Activated T-helper 2 cell treated with anti-CD3 and anti-CD28 coated beads, Interferon-gamma antibody, Interleukin-2, Interleukin-4, amounts not matched to agents 10 μg/mL and 5 μg/mL and 100 μg/mL, durations not matched to agents 14 hours and 24 hours and 36 hours (primary cell): ENCODE measurements at places on chromosomes 12 and 14. TPM values are rescaled to one million over a fixed set of nuclear protein-coding genes. Genes with fewer than 3 reads are reported as not detected.

DNA sequence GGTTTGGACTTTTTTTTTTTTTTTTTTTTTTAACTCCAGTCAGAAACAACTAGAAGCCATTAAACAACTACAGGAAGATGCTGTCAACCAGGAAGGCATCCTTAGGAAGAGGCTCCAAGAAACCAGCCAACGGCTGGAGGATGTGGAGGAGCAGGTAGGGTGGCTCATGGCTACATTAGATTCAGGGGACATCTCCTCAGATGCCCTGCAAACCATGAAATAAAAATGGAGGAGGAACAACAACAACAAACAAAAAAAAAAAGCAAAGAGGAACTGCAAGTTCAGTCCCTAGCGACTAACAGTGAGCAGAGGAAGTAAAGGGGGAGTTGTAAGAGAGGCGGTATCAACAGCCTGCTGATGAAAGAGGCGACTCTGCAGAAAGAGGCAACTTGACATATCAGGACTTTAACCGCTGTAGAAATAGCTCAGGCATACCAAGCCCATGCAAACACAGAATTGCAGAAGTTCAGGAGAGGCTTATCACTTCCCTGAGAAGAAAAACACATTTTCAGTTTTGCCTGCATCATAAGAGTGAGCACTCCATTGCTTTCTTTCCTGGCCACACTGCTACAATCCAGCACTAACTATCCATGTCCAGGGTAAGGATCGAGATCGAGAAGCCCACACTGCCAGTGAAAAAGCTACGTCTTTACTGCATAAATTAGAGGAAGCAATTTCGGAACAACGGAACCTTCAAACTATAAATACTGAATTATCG, 103.5 kb upstream of the BCAT1 start:
- peaks cover 45% of the 10 kb centered on the region for H3K4me1 ChIP-seq
- H3K27ac ChIP-seq, result peak overlapping the region; percentile 100
- H3K36me3 ChIP-seq, result no peaks in the 10 kb centered on the region
- H3K27me3 ChIP-seq, result peaks cover 3% of the 10 kb centered on the region

GRCh38 chr14:60169722-60170121, 4.5 kb upstream of the DHRS7 start:
- no peak overlapping the region for H3K27ac ChIP-seq
- peaks cover under 1% of the 10 kb centered on the region for H3K36me3 ChIP-seq
- peaks cover 13% of the 10 kb centered on the region for H3K4me1 ChIP-seq
- DNase-seq, result no peak

DNA sequence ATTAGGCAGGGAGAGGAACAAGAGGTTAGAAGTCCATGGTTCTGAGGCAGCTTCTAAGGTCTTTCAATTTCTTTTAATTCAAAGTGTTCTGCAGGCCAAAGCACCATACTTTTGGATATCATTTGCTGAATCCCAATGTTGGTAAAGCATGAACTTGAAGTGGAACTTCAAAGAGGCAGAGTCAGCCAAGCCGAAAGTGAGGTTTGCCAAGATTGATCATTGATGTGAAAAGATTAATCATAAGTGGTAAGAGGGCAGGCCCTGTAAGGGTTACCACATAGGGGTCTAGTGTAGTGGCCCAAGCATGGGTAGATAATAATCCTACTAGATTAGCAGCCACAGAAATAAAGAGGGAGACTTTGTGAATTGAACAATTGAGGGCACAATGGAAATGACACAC, 191.7 kb upstream of the DIO2 start:
- H3K27ac ChIP-seq, result no peak overlapping the region
- no peaks in the 10 kb centered on the region for H3K36me3 ChIP-seq
- no peak for DNase-seq
- no peak overlapping the region for H3K4me3 ChIP-seq
- H3K4me1 ChIP-seq, result no peaks in the 10 kb centered on the region

GRCh38 chr14:67944605-67945004, 125.0 kb downstream of the RAD51B start:
- H3K36me3 ChIP-seq, result peaks cover 4% of the 10 kb centered on the region
- DNase-seq, result no peak
- H3K27ac ChIP-seq, result no peak overlapping the region
- H3K27me3 ChIP-seq, result peaks cover 5% of the 10 kb centered on the region
- H3K4me1 ChIP-seq, result peaks cover 2% of the 10 kb centered on the region
- no peak overlapping the region for H3K4me3 ChIP-seq

- no peak for DNase-seq
- H3K4me3 ChIP-seq, result no peak overlapping the region
- no peaks in the 10 kb centered on the region for H3K27me3 ChIP-seq
- no peaks in the 10 kb centered on the region for H3K4me1 ChIP-seq
- no peaks in the 10 kb centered on the region for H3K36me3 ChIP-seq
Observed at GRCh38 chr12:14066021-14066420, 84.6 kb upstream of the GRIN2B start.

DNA sequence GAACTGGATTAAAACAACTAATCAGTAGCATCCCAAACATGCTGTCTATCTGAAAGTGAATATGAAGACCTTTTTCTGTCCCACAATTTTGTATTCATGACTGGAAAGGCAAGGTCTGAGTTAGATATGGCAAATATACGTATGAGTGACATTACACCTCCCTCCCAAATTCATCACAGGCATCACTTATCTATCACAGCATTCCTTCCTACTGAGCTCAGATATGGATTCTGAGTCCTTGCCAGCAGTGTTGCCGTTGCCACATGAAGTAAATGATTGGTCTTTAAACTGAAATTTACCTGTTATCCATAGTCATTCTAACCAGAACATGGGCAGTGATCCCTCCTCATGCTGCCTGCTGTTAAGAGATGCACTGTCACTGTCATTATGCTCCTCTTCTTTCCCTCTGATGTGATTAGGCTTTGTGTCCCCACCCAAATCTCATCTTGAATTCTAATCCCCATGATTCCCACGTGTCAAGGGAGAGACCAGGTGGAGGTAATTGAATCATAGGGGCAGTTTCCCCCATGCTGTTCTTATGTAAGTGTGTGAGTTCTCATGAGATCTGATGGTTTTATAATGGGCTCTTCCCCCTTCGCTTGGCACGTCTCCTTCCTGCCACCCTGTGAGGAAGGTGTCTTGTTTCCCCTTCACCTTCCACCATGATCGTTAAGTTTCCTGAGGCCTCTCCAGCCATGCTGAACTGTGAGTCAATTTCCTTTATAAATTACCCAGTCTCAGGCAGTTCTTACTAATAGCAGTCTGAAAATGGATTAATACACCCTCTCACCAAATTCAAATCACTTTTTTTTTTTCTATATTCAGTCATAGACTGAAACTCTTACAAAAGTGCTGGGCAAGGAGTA, 288.4 kb downstream of the NUAK1 start:
- no peaks in the 10 kb centered on the region for H3K27me3 ChIP-seq
- H3K4me3 ChIP-seq, result no peak overlapping the region
- no peaks in the 10 kb centered on the region for H3K36me3 ChIP-seq
- DNase-seq, result no peak
- H3K4me1 ChIP-seq, result no peaks in the 10 kb centered on the region

DNA sequence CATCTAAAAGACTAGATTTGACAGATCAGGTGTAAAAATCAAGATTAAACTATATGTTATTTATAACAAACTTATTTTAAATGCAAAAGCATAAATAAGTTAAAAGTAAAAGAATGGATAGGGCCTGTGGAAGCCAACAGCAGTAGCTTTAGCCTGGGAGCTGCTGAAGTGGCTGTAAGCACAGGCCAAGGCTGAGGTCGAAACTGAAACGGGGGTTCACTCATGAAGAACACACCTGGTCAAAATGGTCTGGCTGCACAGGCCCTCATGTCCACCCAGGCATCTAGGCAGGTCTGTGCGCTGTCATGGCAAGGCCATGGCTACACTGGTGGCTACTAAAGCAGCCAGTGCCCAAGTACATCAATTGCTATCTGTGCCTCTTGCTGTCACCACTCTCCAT, 23.1 kb downstream of the CATSPERB start:
- no peaks in the 10 kb centered on the region for H3K27me3 ChIP-seq
- H3K36me3 ChIP-seq, result peaks cover 6% of the 10 kb centered on the region
- H3K4me3 ChIP-seq, result no peak overlapping the region
- no peak overlapping the region for H3K27ac ChIP-seq

GRCh38 chr12:15757553-15758255, 31.5 kb downstream of the EPS8 start:
- H3K4me1 ChIP-seq, result peaks cover 4% of the 10 kb centered on the region
- no peak for DNase-seq
- H3K27ac ChIP-seq, result no peak overlapping the region
- H3K27me3 ChIP-seq, result peaks cover 8% of the 10 kb centered on the region
- no peaks in the 10 kb centered on the region for H3K36me3 ChIP-seq

GRCh38 chr12:109301643-109302168, 7.4 kb downstream of the FOXN4 start:
- H3K36me3 ChIP-seq, result no peaks in the 10 kb centered on the region
- no peaks in the 10 kb centered on the region for H3K4me1 ChIP-seq
- no peak overlapping the region for H3K27ac ChIP-seq

Gene PPP2R5C
- total RNA-seq, result 170 and 174 TPM in 2 replicates

Gene NANOG
- total RNA-seq, result not detected in 2 replicates

Gene CIROP
- not detected in 2 replicates for total RNA-seq

Gene PRH2
- total RNA-seq, result not detected in 2 replicates

Gene TROAP
- 58.3 and 59.3 TPM in 2 replicates for total RNA-seq
